ENCODE measurements at places on chromosomes 6 and 20.

DNA sequence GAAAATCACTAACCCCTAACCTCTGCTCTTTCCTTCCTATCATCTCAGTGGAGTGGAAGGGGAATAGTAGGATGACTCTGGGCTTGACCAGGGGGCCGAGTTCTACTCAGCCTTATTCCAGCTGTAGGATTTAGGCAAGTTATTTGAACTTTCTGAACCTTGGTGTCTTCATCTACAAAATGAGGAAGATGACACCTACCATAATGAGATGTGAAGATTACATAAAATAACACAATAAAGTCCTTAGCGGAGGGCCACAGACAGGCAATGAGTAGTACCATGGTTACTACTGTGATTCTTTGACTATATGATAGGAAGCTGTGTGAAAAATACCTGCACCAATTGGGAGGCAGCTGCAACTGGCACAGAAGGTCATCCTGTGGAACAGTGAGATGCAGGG is 53.6 kb upstream of the PIM1 start:
- no peak for DNase-seq

DNA sequence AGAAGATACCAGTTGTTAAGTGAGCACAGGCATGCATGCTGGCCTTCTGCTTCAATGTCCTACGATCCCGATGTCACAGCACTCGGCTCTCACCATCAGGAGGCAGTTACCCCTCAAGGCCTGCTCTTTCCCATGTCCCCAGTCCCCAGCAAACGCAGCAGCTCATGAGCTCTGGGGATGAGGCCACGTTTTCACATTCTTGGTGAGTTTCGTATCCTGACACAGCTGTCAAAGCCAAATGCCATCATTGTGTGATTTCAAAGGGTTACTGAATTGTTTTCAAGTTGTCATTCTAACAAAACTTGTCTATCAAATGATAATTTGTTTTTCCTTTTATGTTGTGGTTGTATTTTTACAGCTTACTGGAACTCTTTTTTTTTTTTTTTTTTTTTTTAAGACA is 226.9 kb upstream of the KCNG1 start:
- DNase-seq, result no peak

- DNase-seq, result peak; percentile 60
These were observed 501 bp downstream of the PLCG1 start for GRCh38 chr20:41137614-41138474.

GRCh38 chr6:161169696-161170095 is 104.2 kb downstream of the AGPAT4 start:
- DNase-seq, result no peak

- no peak for DNase-seq
These were observed 25.7 kb upstream of the HINT3 start for GRCh38 chr6:125930765-125931418.

DNA sequence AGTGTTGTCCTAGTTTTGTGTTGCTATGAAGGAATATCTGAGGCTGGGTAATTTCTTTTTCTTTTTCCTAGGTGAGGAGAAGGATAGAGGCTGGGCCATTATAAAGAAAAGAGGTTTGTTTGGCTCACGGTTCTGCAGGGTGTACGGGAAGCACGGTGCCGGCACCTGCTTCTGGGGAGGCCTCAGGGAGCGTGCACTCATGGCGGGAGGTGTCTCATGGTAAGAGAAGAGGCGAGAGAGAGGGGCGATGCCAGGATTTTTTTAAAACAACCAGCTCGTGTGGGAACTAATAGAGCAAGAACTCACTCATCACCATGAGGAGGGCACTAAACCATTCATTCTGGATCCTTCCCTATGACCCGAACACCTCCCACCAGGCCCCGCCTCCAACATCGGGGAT is 14.2 kb upstream of the NPBWR2 start:
- DNase-seq, result no peak

- DNase-seq, result peak; percentile 7
These were observed 990 bp downstream of the BPI start for GRCh38 chr20:38304845-38305447.

GRCh38 chr6:35473075-35473849 is 5.1 kb downstream of the RPL10A start:
- no peak for DNase-seq

DNA sequence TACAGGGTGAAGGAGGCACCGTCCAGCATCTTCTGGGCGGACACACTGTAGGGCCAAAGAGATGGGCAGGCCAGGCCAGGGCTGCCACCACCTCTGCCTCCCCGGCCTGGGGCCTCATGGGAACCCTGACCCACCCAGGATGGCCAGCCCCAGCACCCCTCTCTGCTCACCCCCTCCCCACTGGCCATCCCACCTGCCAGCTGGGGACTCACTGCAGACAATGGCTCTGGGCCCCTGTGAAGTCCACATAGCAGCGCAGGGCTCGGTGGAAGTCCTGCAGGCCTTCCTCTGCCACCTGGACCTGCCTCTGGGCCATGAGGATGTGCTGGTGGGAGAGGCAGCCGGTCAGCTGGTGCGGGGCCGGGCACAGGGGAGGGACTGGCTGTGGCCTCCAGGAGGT is 3.6 kb upstream of the C20orf144 start:
- no peak for DNase-seq

DNA sequence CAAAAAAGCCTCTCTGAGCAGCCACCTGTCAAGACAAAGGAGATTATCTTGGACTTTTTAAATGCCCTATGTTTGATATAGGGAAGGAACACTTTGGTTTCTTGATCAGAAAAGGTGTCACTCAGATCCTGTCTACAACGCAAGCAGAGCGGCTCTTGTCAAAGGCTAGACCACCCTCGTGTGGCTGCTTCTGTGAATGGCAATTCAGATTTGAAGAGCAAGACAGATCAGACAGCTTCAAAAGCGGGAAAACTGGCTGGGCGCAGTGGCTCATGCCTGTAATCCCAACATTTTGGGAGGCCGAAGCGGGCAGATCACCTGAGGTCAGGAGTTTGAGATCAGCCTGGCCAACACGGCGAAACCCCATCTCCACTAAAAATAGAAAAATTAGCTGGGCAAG is 10.1 kb upstream of the NXT1 start:
- DNase-seq, result no peak

DNA sequence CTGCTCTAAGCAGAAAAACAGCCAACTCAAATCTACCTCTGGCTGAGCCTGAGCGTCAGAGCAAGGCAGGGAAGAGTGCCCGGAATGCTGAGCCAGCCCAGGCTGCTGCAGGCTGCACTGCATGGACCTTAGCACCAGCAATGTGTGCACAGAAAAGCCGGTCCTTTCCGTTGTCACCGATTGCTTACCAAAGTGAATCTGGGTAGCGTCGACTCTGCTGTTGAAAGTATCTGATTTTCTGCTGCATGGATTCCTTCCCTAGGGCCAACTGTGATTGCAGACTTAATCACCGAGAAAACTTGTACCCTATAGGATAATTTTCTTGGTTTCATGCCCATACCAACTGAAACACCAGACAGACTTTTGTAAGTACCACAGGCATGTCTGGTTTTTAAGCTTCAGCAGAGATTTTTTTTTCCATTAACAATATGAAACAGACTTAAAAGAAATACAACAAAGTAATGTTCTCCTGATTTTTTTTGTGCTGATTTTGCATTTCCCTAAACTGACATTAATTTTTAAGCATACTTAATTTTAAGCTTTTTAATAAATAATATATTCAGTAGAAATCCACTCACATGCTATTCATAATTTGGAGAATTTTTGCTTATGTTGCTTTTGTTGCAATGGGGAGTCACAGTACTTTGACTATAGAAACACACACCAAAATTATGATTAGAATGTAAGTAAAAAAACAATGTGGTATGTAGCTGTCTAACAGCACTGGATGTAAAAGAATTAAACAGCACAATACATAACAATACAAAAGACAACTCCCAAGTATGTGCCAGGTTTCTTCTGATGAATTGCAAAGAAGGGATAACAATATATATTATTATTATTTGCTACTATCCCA is 218.0 kb downstream of the THBS2 start:
- DNase-seq, result no peak

DNA sequence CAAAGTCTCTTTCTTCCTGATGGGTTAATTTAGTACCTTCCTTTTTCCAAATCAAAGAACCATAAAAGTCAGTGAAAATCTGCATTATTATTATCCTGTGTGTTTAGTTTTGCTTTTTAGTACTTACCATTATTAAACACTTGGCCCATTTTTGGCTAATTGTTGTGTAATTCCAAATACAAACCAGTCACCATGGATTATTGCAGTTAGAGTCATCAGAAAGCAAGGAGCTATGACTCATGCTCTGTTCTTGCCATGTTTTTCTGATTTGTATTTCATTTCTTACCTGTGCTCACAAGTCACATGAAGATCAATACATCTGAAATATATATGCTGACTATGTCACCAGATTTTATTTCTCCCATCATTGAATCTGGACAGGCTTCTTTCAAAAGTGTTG is 31.3 kb downstream of the SLC22A3 start:
- no peak for DNase-seq
